GM12864 (cell line): ENCODE measurements at places on chromosomes 16 and 17.

DNA sequence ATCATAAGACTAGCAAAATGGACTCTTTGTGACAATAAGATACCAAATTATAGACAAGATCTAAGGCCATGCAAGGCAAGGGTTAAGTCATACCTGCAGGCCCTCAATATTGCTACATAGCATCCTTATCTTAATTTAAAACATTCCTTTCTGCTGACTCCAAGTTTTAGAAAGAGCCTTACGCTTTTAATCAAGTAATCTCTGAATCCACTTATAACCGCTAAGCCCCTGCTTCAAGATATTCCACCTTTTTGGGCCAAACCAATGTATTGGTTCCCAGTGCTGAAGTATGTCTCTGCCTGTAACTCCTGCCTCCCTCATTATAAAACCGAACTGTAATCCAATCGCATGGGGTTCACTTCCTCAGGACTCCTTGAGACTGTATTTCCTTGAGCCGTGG lies 255.4 kb downstream of the PHKB start:
- no peak for DNase-seq

DNA sequence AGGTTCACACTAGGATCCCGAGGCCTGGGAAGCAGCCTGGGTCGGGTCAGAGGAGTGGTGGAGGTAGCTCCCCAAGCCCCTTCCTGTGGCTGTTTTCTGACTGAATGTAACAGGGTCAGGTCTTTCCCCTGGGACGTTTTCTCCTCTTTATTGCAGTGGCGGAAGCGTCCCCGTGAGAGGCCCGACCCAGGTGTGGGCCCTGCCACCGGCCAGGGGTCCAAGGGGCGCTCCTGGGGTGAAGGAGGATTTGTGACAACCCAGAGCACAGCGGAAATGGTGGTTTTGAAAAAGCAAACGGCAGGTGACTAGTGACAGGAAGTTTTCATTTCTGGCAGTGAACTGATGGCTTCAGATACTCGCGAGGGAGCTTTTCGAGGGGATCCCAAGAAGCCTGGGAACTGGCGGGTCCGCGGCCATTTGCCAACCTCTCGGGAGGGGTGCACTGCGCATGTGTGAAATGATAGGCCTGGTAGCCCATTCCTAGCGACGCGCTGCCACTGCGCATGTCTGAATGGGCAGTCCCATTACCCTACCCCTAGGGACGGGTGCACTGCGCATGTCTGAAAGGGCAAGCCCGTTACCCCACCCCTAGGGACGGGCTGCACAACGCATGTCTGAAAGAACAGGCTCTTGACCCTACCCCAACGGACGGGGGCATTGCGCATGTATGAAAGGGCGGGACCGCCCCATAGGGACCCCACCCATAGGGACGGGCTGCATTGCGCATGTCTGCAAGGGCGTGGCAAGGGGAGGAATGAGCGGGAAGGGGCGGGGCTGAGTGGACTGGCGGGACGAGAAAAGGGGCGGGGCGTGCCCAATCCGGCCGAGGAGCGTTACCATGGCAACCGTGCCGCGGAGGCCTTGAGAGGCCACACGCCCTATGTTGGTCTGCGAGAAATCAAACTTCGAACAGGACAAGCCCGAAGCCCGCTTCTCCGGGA lies 1747.9 kb downstream of the TP53TG3F start:
- no peak for DNase-seq

GRCh38 chr16:80263848-80264694 lies 276.7 kb upstream of the DYNLRB2 start:
- no peak for DNase-seq

DNA sequence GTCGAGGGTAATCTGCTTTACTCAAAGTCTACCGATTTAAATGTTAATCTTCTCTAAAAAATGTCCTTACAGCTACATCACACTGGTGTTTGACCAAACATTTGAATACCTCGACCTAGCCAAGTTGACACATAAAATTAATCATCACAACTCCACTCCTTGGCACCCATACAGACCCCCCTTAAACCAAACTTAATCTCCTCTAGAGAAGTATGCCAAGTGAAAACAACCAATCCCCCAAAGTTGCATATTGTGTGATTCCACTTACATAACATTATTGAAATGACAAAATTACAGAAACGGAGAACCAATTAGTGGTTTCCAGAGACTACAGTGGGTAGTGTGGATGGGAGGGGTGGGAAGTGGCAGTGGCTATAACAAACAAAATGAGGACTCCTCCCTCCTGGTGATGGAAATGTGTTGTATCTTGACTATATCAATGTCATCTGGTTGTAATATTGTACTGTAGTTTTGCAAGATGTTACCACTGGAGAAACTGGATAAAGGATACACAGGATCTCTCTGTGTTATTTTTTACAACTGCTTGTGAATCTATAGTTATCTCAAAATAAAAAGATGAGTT lies 39.4 kb downstream of the CAPNS2 start:
- no peak for DNase-seq

DNA sequence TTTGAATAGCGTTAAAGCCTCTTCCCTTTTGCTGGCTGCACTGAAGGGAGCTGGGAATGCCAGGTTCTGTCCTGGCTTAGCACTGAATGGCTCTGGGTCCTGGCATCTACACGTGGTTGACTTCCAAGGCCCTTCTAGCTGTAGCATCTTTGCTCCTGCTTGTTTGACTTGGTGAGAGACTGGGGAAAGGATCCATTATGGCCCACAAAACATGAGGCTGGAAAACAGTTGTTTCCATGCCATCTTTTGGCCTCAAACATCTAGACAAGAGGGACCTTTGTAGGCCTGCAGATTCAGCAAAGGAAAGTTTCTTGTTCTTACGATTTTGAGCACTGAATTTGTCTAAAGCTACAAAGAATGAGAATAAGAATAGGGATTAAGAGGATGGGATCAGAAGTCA lies 32.5 kb downstream of the EPN2 start:
- DNase-seq, result no peak

- no peak for DNase-seq
These were observed 1.4 kb downstream of the CBLN1 start for GRCh38 chr16:49280105-49280741.

DNA sequence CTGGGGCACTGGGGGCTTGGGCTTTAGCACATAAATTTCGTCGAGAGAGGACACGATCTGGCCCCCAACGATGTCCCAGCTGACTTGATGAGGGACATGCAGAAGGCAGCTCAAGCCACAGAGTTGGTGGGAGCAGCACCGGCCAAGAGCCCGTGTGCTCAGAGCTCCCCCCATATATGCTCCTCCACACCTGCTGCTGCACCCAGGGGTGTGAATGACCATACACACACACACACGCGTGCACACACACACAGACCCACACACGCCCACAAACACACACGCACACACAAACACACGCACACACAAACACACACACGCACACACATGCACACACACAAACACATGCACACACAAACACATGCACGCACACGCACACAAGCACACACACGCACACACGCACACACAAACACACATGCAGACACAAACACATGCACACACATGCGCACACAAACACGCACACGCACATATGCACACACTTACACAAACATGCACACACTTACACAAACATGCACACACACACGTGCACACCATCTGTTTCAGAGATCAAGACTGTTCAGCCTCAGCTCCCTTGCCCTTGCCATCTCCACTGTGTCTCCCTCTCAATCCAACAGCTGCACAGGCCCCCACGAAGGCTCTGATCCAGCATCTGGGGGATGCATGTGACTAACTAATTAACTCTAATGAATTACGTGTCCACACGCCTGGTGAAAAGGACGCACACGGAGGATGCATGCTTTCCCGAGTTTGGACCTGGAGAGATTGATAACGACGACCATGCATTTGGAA lies 85.6 kb upstream of the TNRC6C start:
- no peak for DNase-seq
